COLO829 (cell line): ENCODE measurements at places on chromosomes 12 and 14.
A peak's percentile ranks its signal among the peaks of the same experiment; 100 is the strongest.

DNA sequence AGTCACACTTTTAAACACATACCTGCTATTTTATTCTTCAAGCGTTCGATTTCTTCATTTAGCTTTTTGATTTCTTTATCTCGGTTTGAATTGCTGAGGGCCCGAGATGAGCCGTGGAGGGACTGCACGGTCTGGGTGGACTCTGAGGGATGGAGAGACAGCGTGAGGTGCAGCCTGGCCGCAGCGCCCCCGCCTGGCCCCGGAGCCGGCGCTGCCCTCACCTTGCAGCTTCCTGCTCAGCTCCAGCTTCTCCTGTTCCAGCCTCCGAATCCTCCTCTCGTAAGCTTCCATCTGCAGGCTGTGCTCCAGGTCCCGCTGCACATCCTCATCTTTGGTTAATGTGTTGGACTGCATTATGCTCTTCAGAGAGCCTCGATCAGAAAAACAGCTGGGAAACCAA is 53.2 kb downstream of the AMN start:
- no peak for DNase-seq

DNA sequence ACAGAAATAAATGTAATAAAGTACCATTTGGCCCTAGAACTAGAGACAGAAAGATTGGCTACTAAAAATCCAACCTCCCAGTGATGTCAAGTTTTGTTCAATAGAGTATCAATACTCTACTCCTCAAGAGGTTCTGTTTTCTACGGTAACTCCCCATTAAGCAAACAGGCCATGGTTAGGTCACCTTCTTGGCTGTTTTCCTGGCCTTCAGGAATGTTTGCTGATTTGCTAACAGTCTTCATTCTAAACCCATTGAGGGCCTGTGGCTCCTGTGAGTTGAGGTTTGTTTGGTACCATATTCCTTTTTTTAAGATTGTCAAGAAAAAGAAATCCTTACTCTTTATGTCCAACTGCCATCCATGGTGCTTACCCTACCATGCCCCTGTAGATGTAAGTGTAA is 1022.0 kb upstream of the TMEM132C start:
- no peak for DNase-seq

DNA sequence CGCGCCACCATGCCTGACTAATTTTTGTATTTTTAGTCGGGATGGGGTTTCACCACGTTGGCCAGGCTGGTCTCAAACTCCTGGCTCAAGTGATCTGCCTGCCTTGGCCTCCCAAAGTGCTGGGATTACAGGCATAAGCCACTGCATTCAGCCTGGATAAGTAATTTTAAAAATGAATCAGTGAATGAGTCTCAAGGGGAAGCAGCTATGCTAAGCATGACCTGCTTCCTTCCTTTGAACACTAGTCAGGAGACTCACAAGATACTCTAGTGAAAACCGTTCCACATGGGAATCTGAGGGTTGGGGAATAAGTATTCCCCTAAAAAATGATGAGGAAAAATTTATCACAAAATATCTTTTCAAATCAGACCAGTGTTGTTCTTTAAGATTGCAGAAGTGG is 10.7 kb upstream of the FAM234B start:
- DNase-seq, result no peak

DNA sequence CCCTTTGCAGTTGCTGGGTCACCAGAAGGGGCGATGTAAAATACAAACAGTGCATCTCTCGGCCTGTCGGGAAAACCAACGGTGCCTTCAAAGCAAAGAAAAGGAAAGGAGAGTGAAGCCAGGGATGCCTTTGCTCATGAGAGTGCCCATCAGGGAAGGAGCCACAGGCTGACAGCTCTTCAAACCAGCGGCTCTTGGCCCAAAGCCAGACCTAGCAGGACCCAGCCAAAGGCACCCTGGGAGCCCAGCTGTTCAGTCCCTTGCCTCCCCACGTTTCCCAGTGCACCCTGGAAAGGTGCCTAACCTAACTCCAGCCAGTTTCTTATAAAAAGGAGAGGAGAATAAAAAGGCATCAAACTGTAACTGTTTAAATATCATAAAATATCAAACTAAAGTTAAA is 29.2 kb downstream of the PRMT8 start:
- no peak for DNase-seq

- DNase-seq, result peak; percentile 73
Measured at GRCh38 chr12:127083008-127083949, 1183.7 kb upstream of the TMEM132C start.

DNA sequence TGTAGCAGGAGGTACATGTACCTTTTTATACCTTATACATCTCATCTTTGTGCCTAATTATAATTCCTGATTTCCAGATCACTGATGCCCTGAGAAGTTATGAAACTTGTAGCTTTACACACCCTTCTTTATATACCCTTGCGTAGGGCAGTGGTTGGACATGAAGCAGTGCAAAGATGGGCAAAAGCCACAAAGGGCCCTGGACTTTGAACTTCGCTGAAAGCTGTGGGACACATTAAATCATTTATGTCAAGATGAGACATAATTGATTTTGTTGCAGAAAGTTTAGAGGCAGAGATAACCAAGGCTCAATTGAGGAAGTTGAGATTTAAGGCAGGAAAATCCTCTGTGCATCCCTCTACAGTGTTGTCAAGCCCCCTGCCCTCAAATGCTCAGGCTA is 170.0 kb downstream of the SLC2A13 start:
- DNase-seq, result no peak

- DNase-seq, result peak; percentile 64
Measured at GRCh38 chr12:47725893-47726292, 603 bp upstream of the ENDOU start.

GRCh38 chr12:112308161-112308560 is 74.1 kb downstream of the HECTD4 start:
- DNase-seq, result no peak
